Esophagus muscularis mucosa (tissue), 4 donors: ENCODE measurements at places on chromosomes 3 and 15. TPM values are rescaled to one million over a fixed set of nuclear protein-coding genes. Genes with fewer than 3 reads are reported as not detected.
A peak's percentile ranks its signal among the peaks of the same experiment; 100 is the strongest.

DNA sequence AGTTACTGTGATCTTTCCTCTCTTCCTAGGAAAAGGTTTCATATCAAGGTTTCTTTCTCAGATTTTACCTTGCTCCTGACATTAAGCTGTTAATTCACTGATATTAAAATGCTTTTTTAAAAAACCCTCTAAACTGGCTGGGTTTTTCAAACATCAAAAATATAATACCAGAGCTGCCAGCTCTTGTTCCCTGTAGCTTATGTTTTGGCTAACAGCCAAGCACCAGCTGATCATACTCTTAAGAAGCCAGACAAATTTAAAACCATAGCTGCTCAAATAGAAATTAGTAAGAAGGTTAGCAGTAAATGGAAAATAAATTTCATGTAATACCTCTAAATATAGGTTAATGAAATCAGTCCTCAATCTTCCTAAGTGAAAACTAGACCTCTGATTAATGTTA is 657.5 kb downstream of the GRM7 start:
- no peak overlapping the region for H3K27ac ChIP-seq
- no peaks in the 10 kb centered on the region for H3K36me3 ChIP-seq
- H3K4me3 ChIP-seq, result no peak overlapping the region
- H3K4me1 ChIP-seq, result peaks cover 4% of the 10 kb centered on the region

- peaks cover 14% of the 10 kb centered on the region for H3K36me3 ChIP-seq
- peak; percentile 92 for DNase-seq
- peak overlapping the region; percentile 97 for H3K4me3 ChIP-seq
Observed at GRCh38 chr3:184133840-184134745, 1.1 kb upstream of the EIF2B5 start.

- no peaks in the 10 kb centered on the region for H3K27me3 ChIP-seq
- H3K27ac ChIP-seq, result no peak overlapping the region
- no peak for DNase-seq
- H3K4me3 ChIP-seq, result no peak overlapping the region
- H3K4me1 ChIP-seq, result peaks cover 21% of the 10 kb centered on the region
- H3K36me3 ChIP-seq, result no peaks in the 10 kb centered on the region
Observed at GRCh38 chr3:188062216-188062615, 91.7 kb upstream of the LPP start.

DNA sequence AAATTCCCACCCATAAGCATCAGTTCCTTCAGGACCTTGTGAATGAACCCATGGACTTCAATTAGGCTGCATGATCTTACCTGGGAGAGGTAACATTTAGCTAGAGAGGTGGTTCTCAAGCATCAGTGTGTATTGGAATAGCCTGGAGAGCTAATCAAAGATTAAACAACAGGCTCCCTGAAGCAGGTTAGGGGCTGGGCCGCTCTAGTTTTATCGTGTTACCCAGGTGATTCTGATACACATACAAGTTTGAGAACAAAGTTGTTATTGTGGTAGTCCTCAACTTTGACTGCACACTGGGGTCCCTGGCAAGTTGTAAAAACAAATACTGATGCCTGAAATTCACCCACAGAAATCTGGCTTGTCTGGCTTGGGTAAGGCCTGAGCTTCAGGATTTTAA is 31.2 kb downstream of the MYH15 start:
- no peak for DNase-seq
- H3K4me3 ChIP-seq, result no peak overlapping the region
- no peaks in the 10 kb centered on the region for H3K27me3 ChIP-seq

DNA sequence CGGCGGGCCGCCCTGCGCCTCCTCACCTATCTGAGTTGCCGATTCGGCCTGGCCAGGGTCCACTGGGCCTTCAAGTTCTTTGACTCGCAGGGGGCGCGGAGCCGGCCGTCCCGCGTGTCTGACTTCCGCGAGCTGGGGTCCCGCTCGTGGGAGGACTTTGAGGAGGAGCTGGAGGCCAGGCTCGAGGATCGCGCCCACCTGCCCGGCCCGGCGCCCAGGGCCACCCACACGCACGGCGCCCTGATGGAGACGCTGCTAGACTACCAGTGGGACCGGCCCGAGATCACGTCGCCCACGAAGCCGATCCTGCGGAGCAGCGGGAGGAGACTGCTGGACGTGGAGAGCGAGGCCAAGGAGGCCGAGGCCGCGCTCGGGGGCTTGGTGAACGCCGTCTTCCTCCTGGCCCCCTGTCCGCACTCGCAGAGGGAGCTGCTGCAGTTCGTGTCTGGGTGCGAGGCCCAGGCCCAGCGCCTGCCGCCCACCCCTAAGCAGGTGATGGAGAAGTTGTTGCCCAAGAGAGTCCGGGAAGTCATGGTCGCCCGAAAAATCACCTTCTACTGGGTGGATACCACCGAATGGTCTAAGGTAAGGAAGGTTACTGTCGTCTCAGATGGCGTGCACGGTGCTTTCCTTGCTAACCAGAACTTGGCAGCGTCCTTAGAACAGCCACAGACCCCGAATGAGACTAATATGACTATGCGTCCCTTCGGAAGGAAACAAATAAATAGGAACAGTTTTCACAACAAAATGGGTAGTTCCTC is 567 bp downstream of the TICRR start:
- H3K27me3 ChIP-seq, result no peaks in the 10 kb centered on the region
- peaks cover 16% of the 10 kb centered on the region for H3K4me1 ChIP-seq
- H3K36me3 ChIP-seq, result no peaks in the 10 kb centered on the region
- DNase-seq, result no peak
- peak overlapping the region; percentile 67 for H3K4me3 ChIP-seq

Gene CHRNA7
- 0.83 TPM for total RNA-seq

Gene MRPL3
- 54.6 TPM for total RNA-seq

DNA sequence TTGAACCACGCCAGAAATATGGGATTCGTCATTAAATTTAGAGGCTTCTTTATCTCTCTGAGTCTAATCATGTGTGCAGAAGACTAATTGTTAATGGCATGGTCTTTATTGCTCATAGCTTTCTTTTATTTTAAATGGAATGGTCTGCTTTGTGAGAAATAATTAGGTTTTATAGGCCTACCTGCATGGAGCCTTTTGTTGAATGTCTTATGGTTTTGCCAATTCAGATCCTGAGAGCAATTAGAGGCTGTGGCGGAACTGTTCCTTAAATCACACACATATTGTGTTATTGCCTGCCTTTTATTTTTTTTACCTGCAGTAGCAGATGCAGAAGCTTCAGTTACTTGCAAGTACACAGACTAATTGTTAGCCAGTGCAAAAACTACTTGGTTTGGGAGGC is 306.2 kb downstream of the NLGN1 start:
- DNase-seq, result no peak
- no peaks in the 10 kb centered on the region for H3K27me3 ChIP-seq
- no peaks in the 10 kb centered on the region for H3K36me3 ChIP-seq
- no peaks in the 10 kb centered on the region for H3K4me1 ChIP-seq
- no peak overlapping the region for H3K27ac ChIP-seq
- no peak overlapping the region for H3K4me3 ChIP-seq

GRCh38 chr3:58627941-58628340 is 38.6 kb downstream of the FAM3D start:
- H3K27ac ChIP-seq, result peak overlapping the region; percentile 48
- H3K27me3 ChIP-seq, result no peaks in the 10 kb centered on the region
- DNase-seq, result no peak
- H3K36me3 ChIP-seq, result no peaks in the 10 kb centered on the region

DNA sequence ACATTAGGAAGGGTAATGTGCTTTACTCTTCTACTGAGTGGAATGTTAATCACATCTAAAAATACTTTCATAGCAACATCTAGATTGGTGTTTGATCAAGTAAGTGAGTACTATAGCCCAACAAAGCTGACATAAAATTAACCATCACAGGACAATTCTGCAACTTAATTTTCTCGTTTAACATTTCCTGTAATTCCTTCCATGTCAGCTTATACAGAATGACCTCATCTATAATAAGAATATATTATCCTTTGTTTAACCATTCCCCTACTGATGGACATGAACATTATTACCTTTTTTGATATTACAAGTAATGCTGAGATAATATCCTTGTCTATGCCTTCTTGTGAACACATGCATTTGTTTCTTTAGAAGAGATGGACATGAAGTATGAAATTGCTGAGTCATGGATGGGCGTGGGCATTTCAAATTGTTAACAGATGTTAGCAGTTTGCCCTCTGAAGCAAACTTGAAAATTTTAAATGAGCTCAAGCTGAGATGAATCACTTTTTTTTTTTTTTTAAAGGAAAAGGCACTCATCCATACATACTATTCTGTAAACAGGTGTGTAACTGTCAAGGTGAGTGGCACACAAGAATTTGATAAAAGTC is 85.1 kb downstream of the OXNAD1 start:
- H3K4me3 ChIP-seq, result no peak overlapping the region
- peaks cover 35% of the 10 kb centered on the region for H3K4me1 ChIP-seq
- H3K27ac ChIP-seq, result peak overlapping the region; percentile 38
- H3K36me3 ChIP-seq, result peaks cover 5% of the 10 kb centered on the region

DNA sequence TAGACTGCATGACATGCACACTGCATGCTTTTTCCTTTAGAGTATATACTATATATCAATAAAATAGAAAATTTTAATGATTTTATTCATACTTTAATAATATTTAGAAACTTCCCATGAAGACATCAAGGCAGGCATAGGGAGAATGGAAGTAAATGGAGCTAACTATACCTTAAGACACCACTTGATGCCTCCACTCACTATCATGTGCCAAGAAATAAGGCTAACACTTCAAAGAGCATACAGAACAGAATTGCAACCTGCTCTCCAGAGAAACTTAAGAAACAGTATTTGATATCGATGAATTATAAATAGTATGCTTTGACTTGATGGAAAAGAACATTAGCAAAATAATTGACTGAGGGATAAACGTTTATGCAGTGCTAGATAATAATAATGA is 192.6 kb upstream of the MBNL1 start:
- no peak overlapping the region for H3K27ac ChIP-seq
- no peaks in the 10 kb centered on the region for H3K36me3 ChIP-seq
- H3K4me1 ChIP-seq, result peaks cover 22% of the 10 kb centered on the region
- DNase-seq, result no peak
- no peak overlapping the region for H3K4me3 ChIP-seq

Gene ARID3B
- total RNA-seq, result 6.8 TPM

GRCh38 chr3:139906418-139906817 is 28.6 kb upstream of the CLSTN2 start:
- no peaks in the 10 kb centered on the region for H3K36me3 ChIP-seq
- H3K27me3 ChIP-seq, result no peaks in the 10 kb centered on the region
- H3K27ac ChIP-seq, result no peak overlapping the region
- H3K4me1 ChIP-seq, result no peaks in the 10 kb centered on the region

GRCh38 chr3:119160361-119160760 is 13.0 kb upstream of the UPK1B start:
- H3K36me3 ChIP-seq, result no peaks in the 10 kb centered on the region
- no peak overlapping the region for H3K27ac ChIP-seq
- no peak for DNase-seq
- H3K4me3 ChIP-seq, result no peak overlapping the region
- H3K4me1 ChIP-seq, result no peaks in the 10 kb centered on the region

Gene CNOT10
- total RNA-seq, result 15.4 TPM

GRCh38 chr3:129654131-129654530 is 47.7 kb upstream of the PLXND1 start:
- DNase-seq, result no peak
- no peak overlapping the region for H3K4me3 ChIP-seq
- no peak overlapping the region for H3K27ac ChIP-seq
- H3K4me1 ChIP-seq, result peaks cover 39% of the 10 kb centered on the region

GRCh38 chr3:12159227-12159601 is 502 bp upstream of the TIMP4 start:
- H3K4me3 ChIP-seq, result peak overlapping the region; percentile 52
- H3K27ac ChIP-seq, result peak overlapping the region; percentile 62
- H3K27me3 ChIP-seq, result peaks cover 5% of the 10 kb centered on the region
- no peak for DNase-seq
- H3K36me3 ChIP-seq, result peaks cover 7% of the 10 kb centered on the region

Gene GREM1
- total RNA-seq, result 31.9 TPM

Gene KLHL6
- total RNA-seq, result 0.71 TPM

- no peak overlapping the region for H3K27ac ChIP-seq
- H3K36me3 ChIP-seq, result no peaks in the 10 kb centered on the region
- H3K4me1 ChIP-seq, result peaks cover 42% of the 10 kb centered on the region
- DNase-seq, result no peak
- H3K4me3 ChIP-seq, result no peak overlapping the region
Observed at GRCh38 chr3:114496874-114497273, 203.0 kb downstream of the TIGIT start.

Gene EDC3
- total RNA-seq, result 18.1 TPM

Gene DVL3
- total RNA-seq, result 64.0 TPM

GRCh38 chr3:59131016-59131766 is 81.4 kb upstream of the CFAP20DC start:
- no peak overlapping the region for H3K4me3 ChIP-seq
- no peaks in the 10 kb centered on the region for H3K4me1 ChIP-seq
- H3K36me3 ChIP-seq, result no peaks in the 10 kb centered on the region
- no peak for DNase-seq
- no peaks in the 10 kb centered on the region for H3K27me3 ChIP-seq

- peaks cover 4% of the 10 kb centered on the region for H3K4me1 ChIP-seq
- H3K36me3 ChIP-seq, result no peaks in the 10 kb centered on the region
- no peaks in the 10 kb centered on the region for H3K27me3 ChIP-seq
- no peak overlapping the region for H3K4me3 ChIP-seq
Observed at GRCh38 chr15:91407269-91407889, 307.3 kb downstream of the SV2B start.

Gene LSMEM2
- total RNA-seq, result not detected

DNA sequence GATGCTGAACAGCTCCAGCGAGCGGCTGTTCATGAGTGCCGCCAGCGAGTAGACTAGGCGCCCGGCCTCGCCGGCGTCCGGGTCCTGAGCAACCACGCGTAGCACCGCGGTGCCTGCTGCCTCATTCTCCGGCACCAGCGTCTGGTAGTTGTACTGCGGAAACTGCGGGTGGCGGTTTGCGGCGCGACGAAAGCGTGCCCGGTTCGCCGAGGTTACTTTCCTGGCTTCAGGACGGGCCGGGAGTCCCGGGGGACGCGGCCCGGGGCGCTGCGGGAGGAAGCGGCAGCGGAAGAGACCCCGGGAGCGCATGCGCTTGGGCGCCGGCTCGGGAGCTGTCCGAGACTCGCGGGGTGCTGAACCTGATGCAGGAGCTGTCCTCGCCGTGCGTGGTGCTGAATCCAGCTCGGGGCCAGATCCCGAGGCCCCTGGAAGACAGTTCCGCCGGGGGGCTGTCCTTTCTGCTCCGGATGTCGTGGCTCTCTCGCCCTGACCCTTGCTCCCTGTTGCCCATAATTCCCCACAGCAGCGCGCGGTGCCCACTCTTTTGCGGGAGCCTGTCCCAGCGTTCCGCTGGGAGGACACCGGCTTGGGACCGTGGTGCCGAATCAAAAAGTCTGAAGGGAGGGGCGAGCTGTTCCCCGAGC is 1.1 kb downstream of the CELSR3 start:
- DNase-seq, result no peak
- H3K27ac ChIP-seq, result no peak overlapping the region
- H3K27me3 ChIP-seq, result peaks cover 8% of the 10 kb centered on the region

Gene FGF7
- total RNA-seq, result 60.2 TPM

Gene DAPK2
- total RNA-seq, result 7.4 TPM

- H3K36me3 ChIP-seq, result peaks cover 35% of the 10 kb centered on the region
- H3K4me1 ChIP-seq, result peaks cover 56% of the 10 kb centered on the region
- no peak for DNase-seq
Observed at GRCh38 chr15:99708563-99708962, 24.7 kb downstream of the LYSMD4 start.
